Epithelial cell of proximal tubule (primary cell): ENCODE measurements at places on chromosomes 5 and 9. TPM values are rescaled to one million over a fixed set of nuclear protein-coding genes. Genes with fewer than 3 reads are reported as not detected.

DNA sequence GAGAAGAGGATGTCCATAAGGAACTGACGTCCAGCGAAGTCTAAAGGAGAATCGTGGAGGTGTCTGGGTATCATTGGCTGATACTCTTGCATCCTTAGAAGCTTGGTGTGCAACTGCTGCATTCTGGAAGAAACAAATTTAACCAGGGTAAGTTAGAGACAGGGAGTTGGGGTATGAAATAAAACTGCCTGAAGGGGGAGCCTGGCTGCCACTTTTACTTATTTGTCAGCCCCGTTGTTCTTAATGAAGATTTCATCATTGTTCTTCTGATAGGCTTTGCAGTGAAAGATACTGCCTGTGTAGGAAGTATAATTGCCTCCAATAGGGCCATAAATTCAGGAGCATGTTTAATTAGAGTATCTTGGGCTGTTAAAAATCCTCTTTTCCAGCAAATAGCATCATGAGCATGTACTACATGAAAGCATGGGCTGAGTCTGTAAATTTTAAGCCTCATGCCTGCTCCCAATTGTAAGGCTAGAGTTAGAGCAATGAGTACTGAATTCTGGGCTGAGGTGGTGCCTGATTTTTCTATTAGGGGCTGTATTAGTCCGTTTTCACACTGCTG, 1264.5 kb upstream of the ACO1 start:
- no peak for DNase-seq

- no peak for DNase-seq
These were observed 205.0 kb upstream of the TAS2R1 start for GRCh38 chr5:9834871-9835770.

DNA sequence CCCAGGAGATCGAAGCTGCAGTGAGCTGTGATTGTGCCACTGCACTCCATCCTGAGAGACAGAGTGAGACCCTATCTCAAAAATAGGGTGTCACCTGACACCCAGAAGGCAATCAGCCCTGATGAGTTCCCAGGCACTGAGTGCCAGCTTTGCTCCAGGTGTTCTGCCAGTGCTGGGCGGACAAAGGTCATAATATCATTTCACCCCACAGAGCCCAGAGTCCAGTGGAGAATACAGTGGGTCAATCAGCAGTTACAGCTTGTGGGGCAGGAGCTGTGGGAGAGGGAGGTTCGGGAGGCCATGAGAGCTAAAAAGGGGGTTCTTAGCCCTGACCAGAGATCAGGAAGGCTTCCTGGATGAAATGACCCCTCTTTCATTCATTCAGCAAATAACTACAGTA, 24.4 kb upstream of the SH3RF2 start:
- DNase-seq: no peak

DNA sequence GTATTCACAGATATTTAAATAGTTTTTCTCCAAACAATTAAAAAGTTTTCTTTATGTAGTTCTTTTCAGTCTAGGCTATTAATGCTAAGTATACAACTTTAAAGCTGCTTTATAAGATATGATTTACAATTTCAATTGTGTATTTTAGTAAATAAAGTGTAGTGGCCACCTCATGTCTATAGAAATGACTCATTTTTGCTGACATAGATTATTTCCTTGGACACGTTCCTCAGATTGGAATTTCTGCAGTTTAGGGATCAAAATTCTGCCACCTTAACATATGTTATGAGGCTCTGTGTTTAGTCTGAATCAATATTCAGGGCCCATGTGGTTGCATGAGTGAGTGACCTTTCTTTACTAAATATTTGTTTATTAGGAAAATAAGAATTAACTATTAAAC, 750.2 kb downstream of the IRX1 start:
- no peak for DNase-seq

GRCh38 chr5:41334758-41335157, 121.4 kb upstream of the C6 start:
- DNase-seq: no peak

- no peak for DNase-seq
These were observed 155.5 kb upstream of the EPB41L4A start for GRCh38 chr5:112574536-112574935.

- no peak for DNase-seq
These were observed 66.7 kb upstream of the PHF24 start for GRCh38 chr9:34891386-34891785.

DNA sequence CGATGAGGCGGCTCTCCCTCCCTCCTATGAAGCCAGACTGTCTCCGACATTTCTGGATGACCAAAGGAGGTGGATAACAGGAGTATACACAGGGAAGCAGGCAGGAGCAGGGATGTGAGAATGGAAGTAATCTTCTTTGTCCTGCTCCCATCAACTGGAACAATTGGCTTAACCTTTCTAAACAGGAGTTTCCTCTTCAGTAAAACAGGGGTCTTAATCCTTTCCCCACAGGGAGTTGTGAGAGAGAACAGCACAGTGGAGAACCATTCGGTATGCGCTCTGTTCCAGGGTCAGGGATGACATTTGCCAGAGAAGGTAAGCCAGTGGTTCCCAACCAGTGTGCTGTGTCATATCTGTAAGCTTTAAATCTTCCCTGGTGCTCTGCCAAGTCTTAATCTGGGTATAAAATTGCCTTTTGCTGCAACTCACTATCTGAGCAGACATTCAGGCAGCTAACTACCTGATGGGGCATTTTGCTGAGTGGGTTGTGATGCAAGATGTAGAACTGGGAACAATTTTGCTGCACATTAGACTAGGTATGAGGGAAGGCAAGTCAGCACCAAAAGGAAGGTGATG, 294.8 kb upstream of the KIF2A start:
- no peak for DNase-seq

- no peak for DNase-seq
These were observed 149.3 kb upstream of the FSTL4 start for GRCh38 chr5:133761632-133762031.

DNA sequence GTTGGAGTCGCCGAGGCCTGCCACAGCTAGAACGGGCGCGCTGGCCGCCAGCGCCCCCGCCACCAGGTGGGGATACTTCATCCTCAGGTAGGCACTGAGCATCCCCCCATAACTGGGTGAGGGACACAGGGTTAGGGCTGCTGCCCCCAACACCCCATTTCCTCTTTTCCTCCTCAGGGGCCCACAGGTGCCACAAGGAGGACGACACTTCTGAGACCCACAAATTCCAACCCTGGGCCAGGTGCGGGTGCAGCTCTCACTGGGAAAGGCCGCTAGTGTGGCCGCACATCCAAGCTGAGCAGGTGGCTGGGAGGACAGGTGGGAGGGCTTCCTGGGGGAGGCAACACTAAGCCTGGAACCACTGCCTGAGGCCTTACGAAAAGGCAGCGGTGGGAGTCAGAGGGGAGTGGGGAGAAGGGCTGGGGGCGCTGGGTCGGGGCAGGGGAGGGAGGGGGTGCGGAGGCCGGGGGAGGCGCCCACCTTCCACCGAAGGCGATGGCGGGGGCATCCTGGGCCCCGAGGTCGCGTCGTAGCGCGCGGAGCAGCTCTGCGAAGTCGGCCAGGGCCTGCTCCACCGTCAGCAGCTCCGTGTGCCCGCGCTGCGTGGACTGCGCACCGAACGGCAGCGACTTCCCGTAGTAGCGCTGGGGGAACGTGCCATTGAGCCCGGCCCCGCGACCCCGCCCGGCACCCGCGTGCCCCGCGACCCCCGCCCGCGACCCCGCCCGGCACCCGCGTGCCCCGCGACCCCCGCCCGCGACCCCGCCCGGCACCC, 961 bp downstream of the DPP7 start:
- no peak for DNase-seq

DNA sequence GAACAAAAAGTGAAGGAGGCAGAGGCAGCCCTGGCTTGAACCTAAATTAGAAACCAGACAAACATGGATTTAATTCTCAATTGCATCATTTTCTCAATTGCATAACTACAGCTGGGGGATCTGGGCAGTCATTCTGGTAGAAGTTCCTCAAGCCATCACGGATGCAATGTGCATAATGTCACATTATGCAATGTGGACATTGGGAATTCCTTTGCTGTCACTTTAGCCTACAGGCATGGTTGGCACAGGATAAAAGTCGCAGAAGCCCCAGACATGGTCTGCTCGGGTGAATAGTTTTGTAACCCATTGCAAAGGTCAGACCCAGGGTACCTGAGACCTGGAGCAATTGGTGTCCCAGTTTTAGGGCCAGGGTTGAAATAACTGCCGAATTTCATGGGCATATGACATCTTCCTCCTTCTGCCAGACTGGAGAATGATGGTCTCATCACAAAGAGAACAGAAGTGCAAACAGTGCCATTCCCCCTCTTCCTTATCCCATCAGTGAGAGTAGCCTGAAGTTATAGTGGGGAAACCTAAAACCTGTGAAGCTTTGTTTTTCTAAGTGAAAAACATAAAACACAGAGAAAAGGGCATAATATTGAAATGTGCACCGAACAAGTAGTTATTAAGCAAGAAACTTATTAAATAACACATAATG, 290.8 kb downstream of the MSX2 start:
- DNase-seq: no peak

DNA sequence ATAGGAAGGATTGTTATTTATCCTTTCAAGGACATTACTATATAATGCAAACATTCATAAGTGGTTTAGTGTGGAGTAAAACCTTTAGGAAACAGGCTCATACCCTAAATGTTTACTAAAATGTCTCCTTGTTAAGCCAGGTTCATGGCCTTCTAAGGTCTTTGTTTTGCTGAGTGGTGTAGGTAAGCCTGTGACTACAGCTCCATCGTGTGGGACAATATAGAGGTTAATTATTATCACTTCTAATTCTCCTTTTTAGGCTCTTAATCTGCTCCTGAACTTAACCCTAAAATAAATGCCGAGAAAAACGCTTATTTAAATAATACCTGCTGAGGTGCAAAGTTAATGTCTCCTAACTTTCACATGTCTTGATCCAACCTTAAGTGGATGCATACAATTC, 43.8 kb downstream of the SPINK5 start:
- no peak for DNase-seq

The RPL37 gene
- 159 and 301 TPM in 2 replicates for total RNA-seq

The MAMDC2 gene
- 5.5 and 6.6 TPM in 2 replicates for total RNA-seq

The CYLC2 gene
- total RNA-seq: not detected in 2 replicates

The PIP5K1B gene
- not detected in 2 replicates for total RNA-seq

The IL4 gene
- not detected in 2 replicates for total RNA-seq

The IFNK gene
- total RNA-seq: not detected in 2 replicates

The PCDHGB3 gene
- 0.14 and 1.1 TPM in 2 replicates for total RNA-seq
